ENCODE measurements at places on chromosomes 3 and 15. TPM values are rescaled to one million over a fixed set of nuclear protein-coding genes. Genes with fewer than 3 reads are reported as not detected.
A peak's percentile ranks its signal among the peaks of the same experiment; 100 is the strongest.

DNA sequence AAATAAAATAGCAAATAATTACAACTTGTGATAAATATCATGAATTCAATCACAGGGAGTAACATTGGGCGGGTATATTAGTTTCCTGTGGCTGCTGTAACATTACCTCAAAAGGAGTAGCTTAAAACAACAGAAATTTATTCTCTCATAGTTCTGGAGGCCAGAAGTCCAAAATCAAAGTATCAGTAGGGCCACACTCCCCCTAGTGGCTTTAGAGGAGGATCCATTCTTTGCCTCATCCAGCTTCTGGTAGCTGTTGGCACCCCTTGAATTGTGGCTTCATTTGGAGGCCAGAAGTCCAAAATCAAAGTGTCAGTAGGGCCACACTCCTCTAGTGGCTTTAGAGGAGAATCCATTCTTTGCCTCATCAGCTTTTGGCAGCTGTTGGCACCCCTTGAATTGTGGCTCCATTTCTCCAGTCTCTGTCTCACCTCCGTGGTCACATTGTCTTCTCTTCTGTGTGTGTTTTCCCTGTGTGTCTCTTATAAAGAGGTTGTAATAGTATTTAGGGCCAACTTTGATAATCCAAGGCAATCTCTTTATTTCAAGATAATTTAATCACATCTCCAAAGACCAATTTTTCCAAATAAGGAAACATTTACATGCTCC, 3.1 kb upstream of the CFAP20DC start:
- DNase-seq, result no peak

GRCh38 chr15:66631616-66632263, 65.9 kb upstream of the LCTL start:
- no peak for DNase-seq

DNA sequence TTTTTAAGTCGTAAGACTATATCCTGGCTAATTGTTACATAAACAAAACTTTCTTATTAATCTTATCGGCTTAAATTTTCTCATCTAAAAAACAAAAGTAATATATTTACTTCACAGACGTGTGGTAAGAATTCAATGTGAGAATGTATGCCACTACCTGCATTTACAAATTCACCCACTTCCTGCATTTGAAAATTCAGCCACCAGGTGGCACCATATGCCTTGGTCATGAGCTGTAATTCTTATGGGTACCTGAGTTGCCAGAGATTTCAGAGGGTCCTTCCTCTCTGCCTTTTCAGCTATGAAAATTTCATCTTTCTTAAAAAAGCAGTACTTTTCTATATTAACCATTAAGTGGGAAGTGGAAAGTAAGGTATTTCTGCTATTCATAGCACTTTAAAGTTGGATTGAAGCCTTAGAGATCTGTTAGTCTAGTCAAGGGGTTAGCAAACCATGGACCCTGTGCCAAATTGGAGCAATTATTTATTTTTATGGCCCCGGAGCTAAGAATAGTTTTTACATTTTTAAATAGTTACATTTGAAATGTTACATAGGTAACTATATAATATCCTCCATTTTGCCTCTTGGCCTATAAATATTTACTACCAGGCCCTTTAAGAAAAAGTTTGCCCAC, 127.8 kb downstream of the HCN4 start:
- peak; percentile 91 for DNase-seq

- DNase-seq, result no peak
Measured at GRCh38 chr15:25175789-25176615, 221.2 kb downstream of the SNRPN start.

GRCh38 chr3:183437061-183437460, 8.6 kb upstream of the MCF2L2 start:
- no peak for DNase-seq

DNA sequence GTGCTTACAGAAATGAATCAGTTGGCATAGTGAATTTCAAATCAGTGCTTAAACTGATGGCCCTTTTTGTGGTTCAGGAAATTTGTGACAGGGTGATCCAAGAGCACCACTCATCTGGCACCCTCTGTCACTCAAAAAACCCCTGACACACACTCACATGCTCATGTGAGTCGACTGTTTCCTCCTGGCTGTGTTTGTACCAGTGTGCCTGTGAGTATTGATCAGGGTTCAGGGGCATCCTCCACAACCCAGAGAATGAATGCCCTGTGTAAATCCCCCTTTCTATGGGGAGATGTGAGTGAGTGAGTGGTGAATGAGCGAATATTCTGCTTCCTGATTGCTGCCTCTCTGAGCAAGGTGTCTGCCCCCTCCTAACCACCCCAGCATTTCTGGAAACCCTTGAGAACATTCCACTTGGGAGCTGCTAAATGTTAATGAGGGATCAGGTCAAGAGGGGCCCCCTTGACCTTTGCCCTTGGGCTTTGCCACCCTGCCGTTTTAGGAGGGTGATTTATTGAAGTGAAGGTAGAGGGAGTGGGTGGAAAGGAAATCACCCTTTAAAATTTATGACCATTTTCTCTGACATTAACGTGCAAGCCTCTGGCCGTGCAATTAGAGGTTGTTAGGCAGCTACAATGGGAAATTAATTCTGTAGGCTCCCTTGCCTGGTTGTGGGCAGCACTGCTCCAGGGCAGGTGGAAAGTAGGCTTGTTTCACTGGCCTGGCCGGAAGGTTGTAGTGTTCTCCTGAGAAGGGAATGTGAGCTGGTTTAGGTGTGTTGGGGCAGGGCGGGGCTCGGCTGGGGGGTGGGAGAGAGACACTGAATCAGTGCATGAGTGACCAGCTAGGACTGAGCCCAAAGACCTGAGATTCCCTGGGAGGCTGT, 87.2 kb downstream of the SLCO3A1 start:
- peak; percentile 40 for DNase-seq

- no peak for DNase-seq
Measured at GRCh38 chr3:71262364-71263265, 320.9 kb downstream of the FOXP1 start.

DNA sequence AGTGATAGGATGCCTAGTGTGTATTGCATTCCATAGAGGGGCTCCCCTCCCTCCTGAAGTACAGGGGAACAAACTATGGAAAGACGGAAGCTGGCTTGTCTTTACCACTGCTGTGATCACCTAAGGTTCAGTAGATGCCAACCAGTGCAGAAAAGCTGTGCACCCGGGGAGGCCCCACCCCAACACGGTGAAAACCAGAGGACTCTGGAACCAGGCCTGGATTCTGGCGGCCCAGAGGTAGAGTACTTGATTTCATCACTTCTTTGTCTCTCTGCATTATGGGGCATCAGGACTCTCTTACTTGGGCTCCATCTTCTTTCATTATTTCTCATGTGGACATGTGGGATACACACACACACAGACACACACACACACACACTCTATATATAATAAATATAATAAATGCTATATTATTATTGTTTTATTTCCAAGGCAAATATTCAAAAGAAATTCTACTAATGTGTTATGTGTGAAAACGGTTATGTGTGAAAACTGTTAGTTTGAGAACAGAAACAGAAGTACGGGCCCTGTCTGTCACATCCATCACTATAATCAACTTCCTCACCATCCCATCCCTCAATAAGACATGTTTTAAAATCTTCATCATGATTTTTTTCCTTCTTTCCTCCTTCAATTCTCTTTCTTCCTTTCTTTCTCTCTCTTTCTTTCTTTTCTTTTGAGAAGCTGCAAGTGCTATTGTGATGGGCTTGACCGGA, 152.4 kb upstream of the CMC1 start:
- DNase-seq, result no peak

- DNase-seq, result no peak
Measured at GRCh38 chr3:156888176-156888575, 62.0 kb downstream of the LEKR1 start.

- DNase-seq, result no peak
Measured at GRCh38 chr3:127534564-127534963, 56.0 kb downstream of the TPRA1 start.

DNA sequence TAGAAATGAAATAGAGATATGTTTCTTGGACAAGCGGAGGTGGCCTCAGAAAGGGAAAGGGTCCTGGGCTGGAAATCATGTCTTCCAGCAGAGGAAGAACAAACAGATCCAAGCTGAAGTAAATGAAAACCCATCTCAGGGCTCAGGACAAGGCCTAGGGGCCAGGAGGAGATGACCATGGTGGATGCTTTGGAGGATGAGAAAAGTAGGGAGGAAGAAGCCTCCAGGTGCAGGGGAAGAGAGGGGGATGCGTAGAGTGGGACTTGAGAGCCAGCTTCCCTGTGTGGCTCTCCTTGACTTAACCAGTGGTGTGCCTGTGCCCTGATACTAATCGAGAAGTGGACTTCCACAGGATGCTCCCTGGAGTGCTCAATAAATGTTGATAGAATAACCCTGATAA, 203.2 kb downstream of the FAM43A start:
- no peak for DNase-seq

- DNase-seq, result no peak
Measured at GRCh38 chr3:192642651-192643050, 84.7 kb downstream of the FGF12 start.

DNA sequence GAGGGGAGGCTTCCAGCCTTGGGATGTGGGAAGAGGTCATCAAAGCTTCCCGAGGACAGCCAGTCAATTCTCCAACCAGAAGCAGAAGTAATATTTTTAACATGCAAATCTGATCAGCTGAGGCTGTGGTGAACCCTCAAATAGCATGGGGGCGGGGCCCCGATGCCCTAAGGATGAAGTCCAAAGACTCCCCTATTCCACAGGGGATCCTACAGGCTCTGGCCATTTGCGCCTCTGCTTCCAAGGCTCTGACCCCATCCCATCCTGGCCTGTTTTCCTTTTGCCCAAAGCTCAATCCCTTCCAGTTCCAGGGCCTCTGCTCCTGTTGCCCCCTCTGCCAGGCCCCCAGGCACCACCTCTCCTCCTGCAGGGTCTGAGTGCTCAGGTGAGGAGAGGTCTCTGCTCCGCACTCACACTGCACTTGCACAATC, 6.7 kb upstream of the CSK start:
- DNase-seq, result no peak

DNA sequence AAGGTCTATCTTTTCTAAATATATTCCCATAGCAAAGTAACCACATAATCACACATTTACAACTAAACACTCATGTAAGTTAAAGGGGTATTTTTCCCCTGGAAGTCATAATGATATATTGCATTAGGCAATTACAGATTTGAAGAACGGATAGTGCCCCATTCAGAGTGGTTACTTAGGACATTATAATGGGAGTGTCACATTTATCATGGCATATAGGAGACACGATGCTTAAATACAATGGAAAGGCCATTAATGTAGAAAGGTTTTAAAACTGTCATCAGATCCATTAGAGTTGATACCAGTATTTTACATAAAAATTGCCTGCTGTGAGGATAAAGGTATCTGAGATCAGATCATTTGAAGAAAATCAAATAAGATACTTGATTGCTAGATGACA, 582.0 kb upstream of the SEMA6D start:
- DNase-seq, result no peak

DNA sequence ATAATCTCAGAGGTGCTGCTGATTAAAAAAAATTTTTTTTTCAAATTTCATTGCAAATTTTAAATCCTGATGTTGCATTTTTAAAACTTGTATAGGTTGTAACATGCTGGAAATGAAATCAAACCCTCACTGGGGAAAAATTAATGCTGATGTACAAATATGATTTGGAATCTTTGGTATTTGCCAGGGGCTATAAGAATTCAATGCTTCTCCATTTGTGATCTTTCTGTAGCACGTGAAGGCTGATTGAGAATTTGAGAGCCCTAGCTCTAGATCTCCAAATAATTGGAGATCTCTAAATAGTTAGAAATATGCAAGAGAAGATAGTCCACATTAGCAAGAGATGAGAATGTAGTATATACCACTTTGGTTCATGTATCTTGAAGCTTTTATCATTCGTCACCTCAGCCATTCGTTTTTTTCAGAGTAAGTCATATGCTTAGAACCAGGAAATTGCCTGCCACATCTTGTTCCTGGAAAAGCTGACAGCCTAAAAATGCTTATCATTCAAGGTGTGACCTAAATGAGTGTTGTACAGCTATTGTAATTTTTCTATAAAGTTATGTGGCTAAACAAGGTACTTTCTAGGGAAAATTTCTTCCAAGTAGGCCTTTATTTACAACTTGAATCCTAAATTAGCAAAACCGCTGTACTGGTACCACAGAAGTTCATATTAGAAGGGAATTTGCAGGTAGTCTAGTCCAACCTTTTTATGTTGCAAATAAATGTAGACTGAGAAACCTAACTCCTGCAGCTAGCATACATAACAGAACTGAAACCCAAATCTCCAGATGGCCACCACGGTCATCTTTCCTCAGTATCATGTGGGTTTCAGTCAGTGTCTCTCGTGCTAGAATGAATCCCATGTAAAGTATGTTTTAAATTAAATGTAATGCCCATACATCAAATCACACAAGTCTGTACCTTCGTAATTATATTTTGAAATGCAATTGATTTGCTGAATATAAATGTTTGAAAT, 48.5 kb downstream of the FNDC3B start:
- no peak for DNase-seq

Gene B3GNT5
- 17.8 TPM for polyA plus RNA-seq

Gene TRAT1
- not detected for polyA plus RNA-seq

Gene COLQ
- 10.8 TPM for polyA plus RNA-seq

Gene GOLGA6L6
- 0.18 TPM for polyA plus RNA-seq

Gene SLC12A6
- polyA plus RNA-seq, result 35.4 TPM

Gene C2CD4A
- polyA plus RNA-seq, result 0.78 TPM

Gene IGDCC3
- polyA plus RNA-seq, result 20.7 TPM

Gene HACL1
- polyA plus RNA-seq, result 16.5 TPM

Gene IFT122
- 38.8 TPM for polyA plus RNA-seq

Gene HDGFL3
- polyA plus RNA-seq, result 140 TPM

Measured in spinal cord (tissue), 10 donors.